ENCODE measurements at places on chromosomes 5 and 9.

DNA sequence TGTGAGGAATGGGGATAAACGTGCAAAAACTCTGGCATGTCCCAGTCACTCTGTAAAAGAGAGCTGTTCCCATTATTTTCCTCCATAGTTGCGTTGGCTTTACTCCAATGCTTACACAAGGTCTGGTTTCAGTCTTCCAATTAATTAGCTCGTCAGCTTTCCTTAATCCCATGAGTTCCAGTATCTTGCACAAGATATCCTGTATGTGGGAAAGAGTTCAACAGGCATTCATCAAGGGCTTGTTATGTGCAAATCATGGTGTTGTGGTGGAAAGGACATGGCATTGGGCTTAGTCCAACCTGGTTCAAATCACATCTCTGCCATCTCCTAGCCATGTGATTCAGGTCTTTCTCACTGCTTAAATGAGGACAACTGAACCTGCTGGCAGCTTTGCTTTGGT lies 77.5 kb upstream of the PANK3 start:
- DNase-seq: peak; percentile 98

GRCh38 chr5:145497052-145497451 lies 338.1 kb downstream of the PRELID2 start:
- DNase-seq: no peak

DNA sequence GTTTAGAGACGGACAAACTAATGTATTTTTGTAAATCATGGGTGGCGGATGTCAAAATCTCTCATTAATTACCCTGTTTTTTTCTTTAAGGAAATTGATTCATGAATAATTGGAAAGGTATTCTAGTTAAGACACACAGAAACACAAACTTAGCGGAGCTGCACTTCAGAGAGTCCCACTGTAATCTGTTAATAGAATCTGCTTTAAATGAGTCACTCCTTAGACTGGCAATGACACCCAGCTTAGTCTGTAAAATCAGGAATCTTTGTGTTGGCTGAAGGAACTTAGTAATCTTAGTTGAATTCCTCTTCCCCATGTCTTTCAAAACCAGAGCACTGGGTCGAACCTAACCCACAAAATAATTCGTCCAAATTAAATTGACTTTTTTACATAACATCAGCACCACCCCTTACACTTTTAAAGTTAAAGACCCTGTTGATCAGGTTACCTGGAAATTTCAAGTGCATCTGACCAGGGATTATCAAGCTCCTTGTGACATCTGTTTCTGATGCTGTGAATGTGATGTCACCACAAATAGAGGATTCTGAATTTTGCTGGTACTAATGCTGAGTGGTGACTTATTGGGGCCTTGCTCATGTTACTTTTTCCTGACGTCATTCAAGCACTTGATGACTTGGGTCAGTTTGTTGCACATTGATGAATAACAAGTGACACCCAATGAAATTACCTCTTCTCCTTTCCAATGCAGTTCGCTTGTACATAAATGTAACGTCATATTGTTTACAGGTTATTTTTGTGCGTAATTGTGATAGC lies 313.6 kb downstream of the KCTD16 start:
- DNase-seq: peak; percentile 62

DNA sequence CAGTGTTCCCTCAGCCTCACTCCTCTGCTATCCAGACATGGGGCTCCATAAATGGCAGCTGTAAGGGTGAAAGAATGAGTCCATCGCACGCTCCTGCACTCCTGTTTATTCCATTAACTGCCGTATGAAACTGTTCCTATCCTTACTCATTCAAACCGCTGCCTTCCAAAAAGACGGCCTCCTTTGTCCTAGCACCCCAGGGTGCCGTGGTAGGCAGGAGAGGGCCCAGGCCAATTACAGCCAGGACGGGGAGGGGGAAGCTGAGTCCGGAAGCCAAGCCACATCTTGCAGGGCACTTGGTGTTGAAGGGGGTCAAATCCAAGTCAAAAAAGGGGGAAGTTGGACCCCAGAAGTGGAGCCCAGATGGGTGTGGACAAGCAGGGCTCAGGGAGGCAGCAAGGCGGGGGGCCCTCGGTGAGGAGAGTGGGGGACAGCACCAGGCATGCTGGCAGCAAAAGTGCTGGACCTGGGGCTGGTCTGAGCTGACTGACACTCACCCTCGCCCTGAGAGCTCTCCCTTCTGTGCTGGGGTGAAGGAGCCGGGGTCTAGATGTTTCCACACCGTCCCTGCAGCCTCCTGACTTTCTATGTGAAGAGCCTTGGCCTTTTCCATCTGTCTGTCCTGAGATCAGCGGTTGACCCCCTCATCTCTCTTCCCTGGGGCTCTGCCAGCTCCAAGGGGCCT lies 63.3 kb downstream of the COL23A1 start:
- DNase-seq: no peak

GRCh38 chr5:106640511-106640910 lies 1030.2 kb downstream of the EFNA5 start:
- DNase-seq: no peak

GRCh38 chr9:117875886-117876285 lies 171.7 kb downstream of the TLR4 start:
- DNase-seq: no peak

GRCh38 chr5:73282383-73282782 lies 109.4 kb downstream of the TMEM174 start:
- DNase-seq: no peak

DNA sequence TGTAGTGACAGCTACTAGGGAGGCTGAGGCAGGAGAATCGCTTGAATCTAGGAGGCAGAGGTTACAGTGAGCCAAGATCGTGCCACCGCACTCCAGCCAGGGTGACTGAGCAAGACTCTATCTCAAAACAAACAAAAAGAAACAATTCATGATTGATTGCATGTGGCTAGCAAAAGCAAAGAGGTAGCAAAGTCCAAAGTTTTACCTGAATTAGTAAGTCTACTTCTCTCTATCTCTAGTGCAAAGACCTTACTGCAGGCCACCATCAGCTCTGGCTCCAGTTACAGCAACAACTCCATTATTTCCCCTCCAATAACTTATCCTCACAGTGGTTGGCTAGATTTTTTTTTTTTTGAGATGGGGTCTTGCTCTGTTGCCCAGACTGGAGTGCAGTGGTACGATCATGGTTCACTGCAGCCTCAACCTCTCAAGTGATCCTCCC lies 6.2 kb upstream of the SAR1B start:
- DNase-seq: no peak

DNA sequence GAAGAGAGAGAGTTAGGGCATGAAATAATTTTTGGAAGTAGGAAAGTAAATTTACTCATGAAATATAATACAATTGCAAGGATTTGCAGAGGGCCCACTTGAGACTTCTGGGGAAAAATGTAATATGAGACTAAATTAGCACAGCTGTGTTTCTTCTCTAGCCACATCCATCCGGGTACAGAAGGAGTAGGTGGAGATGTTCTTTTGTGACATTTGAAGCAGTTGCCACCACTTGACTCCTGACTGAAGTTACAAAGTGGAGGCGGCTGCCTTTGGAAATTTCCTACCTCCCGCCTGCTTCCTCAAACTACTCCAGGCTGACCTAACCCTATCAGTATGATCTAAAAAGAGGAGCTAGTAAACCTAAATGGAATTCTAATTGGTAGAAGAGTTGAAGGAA lies 58.1 kb upstream of the SHISAL2B start:
- DNase-seq: no peak

GRCh38 chr5:96761618-96762017 lies 46.1 kb downstream of the ERAP1 start:
- no peak for DNase-seq

GRCh38 chr9:14941501-14942405 lies 31.5 kb upstream of the FREM1 start:
- DNase-seq: peak; percentile 26

DNA sequence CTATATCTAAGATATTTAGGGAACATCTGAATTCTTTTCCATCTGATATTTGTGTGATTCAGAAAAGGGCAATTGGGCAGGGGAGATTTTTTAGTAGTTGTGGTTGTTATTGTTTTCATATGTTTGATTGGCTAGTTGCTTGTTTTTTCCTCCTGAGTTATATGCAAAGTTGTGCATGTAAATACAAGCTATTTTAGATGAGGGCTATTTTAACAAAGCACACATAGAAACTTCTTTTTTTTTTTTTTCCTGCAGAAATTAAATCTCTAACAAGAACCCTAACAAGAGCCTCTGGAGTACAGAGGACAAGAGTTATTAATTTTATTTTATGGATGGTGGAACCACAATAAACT lies 559.1 kb downstream of the CETN3 start:
- no peak for DNase-seq

- DNase-seq: no peak
Observed at GRCh38 chr9:10649076-10649475, 36.3 kb upstream of the PTPRD start.

- DNase-seq: peak; percentile 45
Observed at GRCh38 chr9:38389313-38389712, 3.2 kb upstream of the ALDH1B1 start.

- no peak for DNase-seq
Observed at GRCh38 chr5:167624053-167624452, 667.4 kb upstream of the WWC1 start.

DNA sequence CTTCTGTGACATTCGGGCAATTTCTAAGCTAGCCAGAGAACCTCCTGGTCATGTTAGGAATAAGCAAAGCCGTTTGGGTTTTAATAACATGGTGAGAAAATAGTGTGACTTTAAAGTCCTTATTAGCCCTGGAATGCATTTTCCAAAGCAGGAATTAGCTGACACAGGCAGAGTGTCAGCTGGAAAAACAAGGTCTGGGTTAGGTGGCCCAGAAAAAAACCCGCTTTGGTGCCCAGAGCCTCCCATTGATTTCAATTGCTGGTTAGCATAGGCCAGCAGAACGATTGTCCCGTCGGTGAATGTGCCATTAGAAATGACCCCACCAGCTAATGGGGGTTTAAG lies 62.1 kb upstream of the CPEB4 start:
- no peak for DNase-seq

GRCh38 chr9:101417977-101418376 lies 17.6 kb downstream of the ALDOB start:
- DNase-seq: no peak

DNA sequence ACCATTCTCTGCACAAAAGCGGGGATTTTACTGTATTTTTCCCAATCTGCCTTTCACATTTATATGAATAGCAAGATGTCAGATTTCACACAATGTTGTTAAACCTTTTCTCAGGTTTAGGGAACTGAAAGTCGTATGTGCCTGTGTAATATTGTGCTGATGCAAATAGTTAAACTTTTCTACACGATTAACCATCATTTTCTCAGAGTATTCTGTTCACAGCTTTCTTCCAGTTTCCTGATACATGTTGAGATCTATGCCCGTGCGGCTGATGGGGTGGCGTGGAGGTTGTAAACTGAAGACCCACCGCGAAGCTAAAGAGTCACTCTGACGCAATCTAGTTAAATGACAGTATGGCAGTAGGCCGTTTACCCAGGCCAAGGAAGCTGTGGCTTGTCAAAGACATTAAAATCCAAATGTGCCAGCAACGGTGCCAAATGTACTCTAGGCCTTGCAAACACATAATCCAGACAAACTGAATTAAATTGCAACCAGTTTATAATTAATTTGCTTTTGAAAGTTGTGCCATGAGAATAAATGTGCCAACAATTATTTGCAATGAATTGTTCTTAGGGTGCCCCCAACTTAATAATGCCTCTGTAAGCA lies 145.7 kb downstream of the EBF1 start:
- DNase-seq: peak; percentile 68

GRCh38 chr9:128072144-128073021 lies 4.4 kb downstream of the SLC25A25 start:
- peak; percentile 76 for DNase-seq

- DNase-seq: no peak
Observed at GRCh38 chr9:3099646-3100045, 255.8 kb upstream of the PUM3 start.

DNA sequence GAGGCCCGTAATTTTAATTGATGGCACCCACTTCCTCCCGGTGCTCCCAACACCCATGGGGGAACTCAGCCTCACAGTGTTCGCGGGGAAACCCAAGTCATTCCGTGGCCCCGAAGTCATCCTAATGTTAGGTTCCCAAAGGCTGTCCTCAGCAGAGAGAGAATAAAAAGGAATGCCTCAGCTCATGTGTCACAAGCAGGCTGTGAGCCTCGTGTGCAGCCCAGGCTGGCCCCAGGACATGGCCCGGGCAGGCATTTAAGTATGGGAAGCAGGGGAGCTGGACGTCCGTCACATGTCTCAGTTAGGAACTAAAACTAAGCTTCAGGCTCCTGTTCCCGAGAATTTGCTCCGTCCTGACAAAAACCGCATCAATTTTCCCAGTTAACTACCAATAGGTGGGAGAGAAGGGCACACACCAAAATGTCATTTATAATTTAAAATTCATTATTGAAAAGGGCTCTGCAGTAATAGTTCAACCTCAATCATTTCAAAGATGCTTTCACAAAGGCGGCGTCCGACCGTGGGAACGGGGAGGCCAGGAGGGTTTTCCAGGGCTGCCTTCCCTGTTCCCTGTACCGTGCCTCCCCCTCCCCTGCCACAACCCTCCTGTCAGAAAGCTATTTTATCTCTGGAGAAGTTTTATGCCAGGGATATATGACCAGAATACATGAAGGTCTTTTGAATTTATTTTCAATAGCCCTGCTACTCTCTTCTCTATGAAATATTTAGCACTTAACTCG lies 137.3 kb downstream of the FSTL4 start:
- DNase-seq: no peak

DNA sequence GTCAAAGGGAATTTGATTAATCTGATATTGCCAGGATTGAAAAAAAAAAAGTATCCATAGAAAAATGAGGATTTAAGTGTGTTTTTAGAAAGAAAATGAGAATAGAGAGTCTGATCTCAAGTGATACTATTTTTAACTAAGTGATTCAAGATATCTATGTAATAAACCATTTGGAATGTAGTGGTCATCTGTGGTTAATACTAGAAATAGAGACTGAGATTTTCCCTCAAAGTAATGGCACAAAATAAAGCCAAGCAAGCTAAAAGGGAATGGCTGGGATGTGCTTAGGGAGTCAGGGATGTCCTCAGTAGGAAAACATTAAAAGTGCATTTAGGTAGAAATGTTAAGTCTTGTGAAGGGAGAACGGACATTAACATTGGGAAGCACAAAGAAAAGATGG lies 90.6 kb downstream of the FBXO4 start:
- peak; percentile 46 for DNase-seq

- no peak for DNase-seq
Observed at GRCh38 chr9:34625186-34625486, 3.7 kb downstream of the ARID3C start.

GRCh38 chr5:106680330-106680729 lies 990.4 kb downstream of the EFNA5 start:
- no peak for DNase-seq

GRCh38 chr5:142521706-142522105 lies 164.2 kb downstream of the FGF1 start:
- DNase-seq: no peak

DNA sequence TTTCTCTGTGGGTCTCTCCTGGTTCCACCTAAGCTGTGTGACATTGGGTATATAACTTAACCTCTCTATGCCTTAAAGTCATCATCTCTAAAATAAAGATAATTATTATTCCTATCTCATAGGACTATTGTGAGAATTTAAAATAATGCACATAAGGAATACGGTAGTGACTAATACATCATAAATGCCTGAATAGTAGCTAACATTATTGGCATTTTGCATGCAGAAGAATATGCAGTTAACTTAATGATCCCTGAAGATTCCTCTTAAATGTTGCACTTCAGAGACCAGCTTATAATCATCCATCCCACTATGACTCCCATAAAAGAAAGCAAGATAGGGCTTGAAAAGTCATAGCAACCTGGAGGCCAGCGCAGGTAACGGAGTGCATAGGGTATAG lies 32.4 kb downstream of the OXCT1 start:
- no peak for DNase-seq

All from AG10803 (cell line).